Fibroblast of skin of abdomen (primary cell): ENCODE measurements at places on chromosomes 11 and 22.

DNA sequence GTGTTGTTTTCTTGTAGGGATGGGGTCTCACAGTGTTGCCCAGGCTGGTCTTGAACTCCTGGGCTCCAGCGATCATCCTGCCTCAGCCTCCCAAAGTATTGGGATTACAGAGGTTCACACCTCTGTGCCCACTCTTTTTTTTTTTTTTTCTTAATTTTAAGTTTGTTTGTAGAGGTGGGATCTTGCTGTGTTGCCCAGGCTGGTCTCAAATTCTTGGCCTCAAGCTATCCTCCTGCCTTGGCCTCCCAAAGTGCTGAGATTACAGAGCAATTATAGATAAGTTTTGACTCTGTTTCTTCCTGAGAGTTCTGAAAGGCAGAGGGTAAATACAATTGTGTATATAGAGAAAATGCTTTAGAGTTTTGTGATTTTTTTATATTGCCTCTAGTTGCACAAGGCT lies 160.4 kb downstream of the TEAD1 start:
- no peak for DNase-seq

DNA sequence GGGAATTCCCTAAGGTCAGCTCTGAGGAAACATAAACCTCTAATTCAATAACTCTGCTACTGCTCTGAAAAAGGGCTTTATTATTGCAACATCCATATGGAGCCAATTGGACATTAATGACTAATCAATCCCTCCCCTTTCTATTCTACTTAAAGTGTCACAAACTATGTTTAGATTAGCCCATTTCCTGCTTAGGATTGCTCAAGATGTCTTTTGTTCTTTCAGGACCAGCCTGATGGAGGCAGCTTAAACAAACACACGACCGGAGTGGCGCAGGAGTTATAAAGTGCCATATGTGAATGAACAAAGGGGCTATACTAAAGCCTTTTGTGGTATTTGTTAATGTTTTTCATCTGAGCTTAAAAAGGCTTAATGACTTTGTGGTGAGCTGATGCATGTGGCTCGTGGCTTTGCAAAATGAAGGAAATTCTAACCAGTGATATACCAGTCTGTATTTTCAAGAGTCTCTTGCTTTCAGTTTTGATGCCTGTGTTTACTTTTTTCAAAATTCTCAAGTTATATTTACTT lies 354.4 kb downstream of the SOX6 start:
- peak; percentile 99 for DNase-seq

DNA sequence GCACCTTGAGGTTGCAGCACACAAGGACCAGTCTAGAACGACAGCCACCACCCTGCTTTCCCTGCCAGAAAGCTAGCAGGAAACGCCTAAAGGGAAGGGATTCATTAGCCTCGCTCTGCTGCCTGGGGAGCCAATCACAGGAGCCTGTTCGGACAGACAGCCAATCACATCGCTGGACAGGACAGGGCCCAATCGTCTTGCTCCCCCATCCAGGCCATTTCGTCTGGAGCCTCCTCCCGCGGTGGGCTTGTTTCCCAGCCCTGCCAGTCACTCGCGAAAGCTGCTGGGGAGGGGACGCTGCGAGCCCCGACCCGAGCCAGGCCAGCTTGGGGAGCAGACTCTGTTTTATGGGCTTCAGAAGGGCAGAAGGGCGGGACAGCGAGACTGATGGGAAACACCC lies 79.8 kb upstream of the NCAM1 start:
- peak; percentile 74 for DNase-seq

DNA sequence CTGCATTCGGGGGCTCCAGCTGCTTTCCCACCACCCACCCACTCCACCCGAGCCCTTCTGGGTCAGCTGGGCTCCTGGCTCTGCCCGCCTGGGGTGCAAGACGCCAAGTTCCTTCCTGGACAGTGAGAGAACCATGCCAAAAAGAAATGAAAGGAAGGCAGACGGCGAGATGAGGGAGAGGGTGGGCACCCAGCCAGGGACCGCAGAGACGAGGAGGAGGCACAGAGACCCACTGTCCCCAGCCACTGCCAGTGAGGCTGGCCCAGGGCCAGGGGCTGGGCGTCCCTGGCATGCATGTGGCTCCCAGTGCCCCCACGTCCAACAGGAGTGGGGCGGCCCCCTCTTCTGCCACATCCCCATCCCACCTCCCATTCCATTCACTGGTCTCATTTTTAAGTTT lies 10.8 kb upstream of the CD81 start:
- DNase-seq, result no peak

- no peak for DNase-seq
Measured at GRCh38 chr22:29528144-29528543, 25.4 kb downstream of the THOC5 start.

- no peak for DNase-seq
Measured at GRCh38 chr11:76551400-76551799, 106.6 kb downstream of the EMSY start.
